ENCODE measurements at places on chromosomes 6 and 20.
A peak's percentile ranks its signal among the peaks of the same experiment; 100 is the strongest.

DNA sequence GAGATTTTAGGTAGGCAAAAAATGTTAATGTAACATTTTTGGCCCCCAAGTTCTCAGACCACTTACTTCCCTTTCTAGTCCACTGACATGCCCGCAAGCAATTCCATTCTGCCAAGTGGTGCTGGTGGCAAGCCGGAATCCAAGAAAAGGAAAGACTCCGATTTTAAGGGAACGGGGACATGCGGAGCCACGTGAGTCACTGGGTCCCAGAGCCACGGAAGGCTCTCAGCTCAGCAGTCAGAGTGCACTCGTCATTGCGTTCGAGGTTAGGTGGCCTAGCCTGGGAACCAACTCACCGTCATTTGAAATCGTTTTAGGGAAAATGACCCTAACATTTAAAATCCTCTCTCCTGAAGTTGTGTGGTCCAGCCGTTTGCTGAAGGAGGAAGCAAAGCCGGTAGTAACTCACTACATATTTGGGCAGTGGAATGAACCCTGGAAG is 711 bp upstream of the SIRT5 start:
- no peak for DNase-seq

- DNase-seq: no peak
Measured at GRCh38 chr6:7249946-7250643, 62.9 kb downstream of the SSR1 start.

DNA sequence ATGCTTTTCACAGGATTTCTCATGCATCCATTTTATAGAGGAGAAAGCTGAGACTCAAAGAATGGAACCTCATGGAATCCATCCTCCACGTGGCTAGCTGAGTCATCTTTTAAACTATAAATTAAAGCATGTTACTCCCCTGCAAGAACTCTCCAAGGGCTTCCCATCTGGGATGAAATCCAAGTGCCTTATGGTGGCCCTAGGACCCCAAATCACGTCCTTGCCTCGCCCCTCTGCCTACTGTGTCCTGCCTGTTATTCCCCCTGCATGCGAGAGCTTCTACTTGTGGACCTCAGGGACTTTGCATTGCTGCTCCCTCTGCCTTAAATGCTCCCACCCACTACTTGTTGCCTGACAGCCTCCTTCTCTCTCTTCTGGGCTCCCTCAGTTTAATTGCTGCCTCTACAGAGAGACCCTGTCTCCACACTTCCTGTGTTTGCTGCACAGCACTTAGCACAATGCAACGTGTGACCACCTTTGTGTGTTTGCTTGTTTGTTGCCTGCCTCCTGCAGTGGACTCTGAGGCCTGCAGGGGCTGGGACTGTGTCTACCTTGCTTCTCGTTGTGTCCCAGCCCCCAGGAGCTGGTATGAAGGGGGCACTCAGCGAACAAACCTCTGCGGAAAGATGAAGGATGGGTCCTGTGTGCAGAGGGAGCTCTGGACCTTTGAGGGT is 39.4 kb downstream of the TOX2 start:
- no peak for DNase-seq

DNA sequence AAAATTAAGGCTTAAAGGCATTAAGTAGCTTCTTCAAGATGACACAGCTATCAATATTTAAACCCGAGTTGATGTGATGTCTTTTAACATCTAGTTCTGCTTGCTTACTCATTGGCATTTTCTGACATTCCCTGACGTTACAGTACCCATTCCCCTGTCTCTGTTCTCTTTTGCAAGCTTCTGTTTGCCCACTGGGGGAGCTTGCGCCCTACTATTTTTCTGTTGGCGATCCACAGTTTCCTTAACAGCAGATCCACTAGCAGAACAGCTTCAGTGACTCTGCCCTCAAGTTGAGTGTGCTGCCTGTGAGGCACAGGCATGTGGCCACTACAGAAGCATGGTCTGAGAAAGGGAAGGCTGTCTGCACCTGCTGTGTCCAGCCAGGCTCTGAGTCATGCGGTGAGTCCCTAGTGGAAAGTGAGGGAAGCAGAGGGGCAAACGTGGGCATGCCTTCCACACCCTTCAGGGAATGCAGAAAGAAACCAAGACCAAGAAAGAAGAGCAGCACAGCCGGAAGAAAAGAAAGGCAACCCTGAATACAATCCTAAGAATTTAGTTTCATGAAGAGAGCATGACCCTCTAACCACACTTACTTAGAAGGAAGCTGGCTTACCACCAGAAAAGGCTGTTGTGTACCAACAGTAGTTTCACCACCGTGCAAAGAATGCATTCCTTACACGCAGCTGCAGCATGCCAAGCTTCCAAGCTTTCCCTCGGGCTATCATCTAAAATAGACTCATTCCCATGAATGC is 97.7 kb upstream of the VGLL2 start:
- DNase-seq: no peak

GRCh38 chr6:113190170-113190569 is 667.0 kb upstream of the MARCKS start:
- DNase-seq: no peak

- DNase-seq: no peak
Measured at GRCh38 chr20:17525132-17525531, 6.0 kb downstream of the BFSP1 start.

DNA sequence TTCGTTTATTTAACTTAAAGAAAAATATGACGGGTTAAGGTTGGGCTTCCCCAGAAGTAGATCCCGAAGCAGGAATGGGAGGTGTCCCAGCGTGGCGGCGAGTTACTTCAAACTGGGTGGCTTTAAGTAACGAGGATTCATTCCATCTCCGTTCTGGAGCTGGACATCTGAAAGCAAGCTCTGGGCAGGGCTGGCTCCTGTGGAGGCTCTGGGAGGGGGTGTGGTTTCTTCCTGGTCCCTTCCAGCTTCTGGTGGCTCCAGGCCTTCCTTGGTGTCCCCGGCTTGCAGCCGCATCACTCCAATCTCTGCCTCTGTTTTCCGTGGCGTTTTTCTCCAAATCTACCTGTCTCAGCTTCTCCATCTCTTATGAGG is 47.3 kb upstream of the BHLHE23 start:
- DNase-seq: no peak

DNA sequence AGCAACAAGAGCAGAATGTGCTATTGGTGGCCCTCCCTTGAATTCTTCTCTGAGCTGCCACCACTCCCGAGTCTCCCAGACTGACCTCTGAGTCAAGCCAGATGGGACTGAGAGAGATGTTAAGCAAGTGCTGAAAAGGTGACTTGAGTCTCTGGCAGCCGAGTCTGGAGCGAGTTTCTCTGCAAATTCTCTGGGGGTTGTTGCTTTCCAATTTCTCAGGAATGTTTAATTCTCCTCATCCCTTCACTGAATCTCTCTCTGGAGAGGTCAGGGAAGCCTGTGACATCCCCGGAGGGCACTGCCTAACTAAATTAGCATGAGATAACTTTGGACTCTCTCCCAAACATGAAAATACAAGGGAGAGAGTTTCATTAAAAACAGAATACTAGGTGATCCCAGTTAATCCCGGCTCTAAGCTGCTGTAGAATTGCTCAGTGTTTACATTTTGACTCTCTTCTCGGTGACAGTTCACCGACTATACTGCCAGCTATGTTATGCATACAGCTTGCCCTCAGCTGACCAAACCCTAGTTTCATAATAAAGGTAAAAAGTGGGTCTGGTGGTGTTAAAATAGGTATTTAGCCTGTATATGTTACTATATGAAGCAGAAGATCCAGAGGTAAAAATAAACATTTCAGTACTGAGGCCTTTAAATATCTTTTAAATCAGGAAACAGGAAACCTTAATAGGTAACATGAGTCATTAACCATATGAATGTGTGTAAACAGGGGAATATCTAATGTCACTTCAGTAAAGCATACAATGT is 157.9 kb downstream of the FOXC1 start:
- no peak for DNase-seq

- no peak for DNase-seq
Measured at GRCh38 chr20:59676126-59676850, 71.9 kb downstream of the PHACTR3 start.

GRCh38 chr20:60113024-60113724 is 155.0 kb downstream of the CDH26 start:
- DNase-seq: no peak

DNA sequence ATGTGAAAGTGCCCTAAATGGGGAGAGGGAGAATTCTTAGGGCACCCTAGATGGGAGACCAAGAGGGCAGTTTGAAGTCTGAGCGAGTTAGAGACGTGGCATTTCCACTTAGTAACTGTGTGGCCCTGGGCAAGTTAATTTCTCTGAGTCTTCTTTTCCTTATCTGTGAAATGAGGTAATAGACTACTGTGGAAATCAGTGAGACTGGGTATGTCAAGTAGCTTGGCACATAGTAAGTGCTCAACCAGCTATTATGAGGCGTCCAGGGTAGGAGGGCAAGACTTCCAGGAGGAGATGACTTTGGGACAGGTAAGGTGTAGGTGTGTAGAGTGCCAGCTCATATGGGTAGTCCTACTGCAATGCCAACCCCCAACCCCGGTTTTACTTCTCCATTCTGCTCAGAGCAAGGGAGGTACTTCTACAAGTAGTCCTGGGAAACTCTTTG is 770 bp downstream of the KIF3B start:
- no peak for DNase-seq

GRCh38 chr6:89321131-89321970 is 6.3 kb upstream of the GABRR2 start:
- no peak for DNase-seq

DNA sequence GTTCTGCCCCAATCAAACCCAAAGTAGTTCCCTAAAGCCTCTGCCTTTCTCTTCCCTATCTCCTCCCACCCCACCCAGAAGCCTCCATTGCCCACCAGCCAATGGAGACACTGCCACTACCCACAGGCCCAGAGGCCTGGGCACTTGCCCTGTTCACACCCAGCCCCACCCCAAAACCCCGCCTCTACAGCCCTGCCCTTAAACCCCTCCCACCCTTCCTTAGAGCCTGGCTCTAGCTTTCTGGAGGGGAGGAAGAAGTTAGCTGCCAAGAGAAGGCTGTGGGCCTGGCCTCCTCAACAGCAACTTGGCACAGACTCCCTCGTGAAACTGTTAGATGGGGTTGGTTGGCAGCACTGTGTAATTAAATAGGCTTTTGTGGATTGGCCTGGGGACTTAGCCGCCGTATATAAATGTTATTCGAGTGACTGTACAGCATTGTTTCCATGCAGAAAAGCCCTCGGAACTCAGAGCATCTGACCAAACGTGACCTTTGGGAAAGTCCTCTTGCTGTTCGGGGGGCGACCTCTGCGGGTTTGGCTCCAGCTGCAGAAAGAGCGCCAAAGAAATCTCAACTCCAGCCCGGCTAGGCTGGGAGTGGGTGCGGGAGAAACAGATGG is 31.4 kb downstream of the COL11A2 start:
- no peak for DNase-seq

DNA sequence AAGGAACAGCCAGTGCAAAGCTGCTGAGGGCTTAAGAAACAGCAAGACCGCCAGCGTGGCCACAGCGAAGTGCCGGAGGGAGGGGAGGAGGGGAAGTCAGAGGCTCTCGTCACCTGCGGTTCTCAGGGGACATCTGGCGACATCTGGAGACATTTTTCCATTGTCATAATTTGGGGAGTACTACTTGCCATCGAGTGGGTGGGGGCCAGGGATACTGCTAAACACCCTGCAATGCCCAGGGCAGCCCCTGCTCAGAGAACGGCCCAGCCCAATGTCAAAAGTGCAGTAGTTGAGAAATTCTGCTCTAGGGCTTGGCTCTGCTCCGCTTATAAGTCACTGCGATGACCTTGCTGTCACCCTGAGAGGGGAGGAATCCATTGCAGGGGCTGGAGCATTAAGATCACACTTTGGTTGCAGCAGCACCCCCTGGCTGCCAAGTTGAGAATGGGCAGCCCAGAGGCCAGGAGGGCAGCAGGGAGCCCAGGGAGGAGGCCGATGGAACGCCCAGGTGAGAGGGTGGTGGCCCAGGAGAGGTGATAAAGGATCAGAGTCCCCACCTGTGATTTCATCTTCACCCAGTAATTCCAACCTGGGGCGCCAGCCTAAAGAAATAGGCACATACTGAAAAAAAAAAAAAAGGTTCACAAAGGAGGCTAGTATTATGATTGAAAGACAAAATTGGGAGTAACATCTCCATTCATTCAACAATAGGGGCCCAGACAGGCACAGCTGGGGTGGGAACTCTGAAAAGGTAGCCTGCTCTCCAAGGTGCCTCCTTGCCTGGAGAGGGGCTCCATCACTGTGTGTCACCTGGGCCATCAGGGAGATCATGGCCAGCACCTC is 218.2 kb downstream of the BMP7 start:
- no peak for DNase-seq

DNA sequence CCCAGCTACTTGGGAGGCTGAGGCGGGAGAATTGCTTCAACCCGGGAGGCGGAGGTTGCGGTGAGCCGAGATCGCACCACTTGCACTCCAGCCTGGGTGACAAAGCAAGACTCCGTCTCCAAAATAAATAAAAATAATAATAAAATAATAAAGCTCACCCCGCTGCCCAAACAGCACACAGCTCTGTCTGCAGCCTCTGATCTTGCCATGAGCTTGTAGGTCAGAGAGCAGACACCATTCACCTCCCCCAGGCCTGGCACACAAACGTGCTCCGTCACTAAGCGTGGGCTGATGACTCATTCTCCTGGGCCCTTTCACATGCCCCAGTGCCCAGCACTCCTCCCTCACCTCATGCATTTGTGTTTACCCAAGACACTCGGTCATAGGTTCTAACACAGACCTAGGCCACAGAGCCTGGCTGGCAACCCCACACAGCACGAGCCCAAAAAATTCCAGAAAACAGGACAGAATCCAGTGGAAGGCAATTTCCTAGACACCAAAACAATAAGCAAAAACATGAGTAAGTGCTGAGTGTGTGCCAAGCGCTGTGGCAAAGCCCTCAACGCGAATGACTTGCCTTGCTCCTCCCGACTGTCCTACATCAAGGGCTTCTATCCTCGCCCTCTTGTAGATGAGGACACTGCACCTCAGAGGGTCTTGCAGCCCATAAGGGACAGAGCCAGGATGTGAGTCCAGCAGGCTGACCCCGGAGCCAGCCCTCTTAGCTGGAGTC is 18.0 kb downstream of the ATP9A start:
- peak; percentile 80 for DNase-seq

DNA sequence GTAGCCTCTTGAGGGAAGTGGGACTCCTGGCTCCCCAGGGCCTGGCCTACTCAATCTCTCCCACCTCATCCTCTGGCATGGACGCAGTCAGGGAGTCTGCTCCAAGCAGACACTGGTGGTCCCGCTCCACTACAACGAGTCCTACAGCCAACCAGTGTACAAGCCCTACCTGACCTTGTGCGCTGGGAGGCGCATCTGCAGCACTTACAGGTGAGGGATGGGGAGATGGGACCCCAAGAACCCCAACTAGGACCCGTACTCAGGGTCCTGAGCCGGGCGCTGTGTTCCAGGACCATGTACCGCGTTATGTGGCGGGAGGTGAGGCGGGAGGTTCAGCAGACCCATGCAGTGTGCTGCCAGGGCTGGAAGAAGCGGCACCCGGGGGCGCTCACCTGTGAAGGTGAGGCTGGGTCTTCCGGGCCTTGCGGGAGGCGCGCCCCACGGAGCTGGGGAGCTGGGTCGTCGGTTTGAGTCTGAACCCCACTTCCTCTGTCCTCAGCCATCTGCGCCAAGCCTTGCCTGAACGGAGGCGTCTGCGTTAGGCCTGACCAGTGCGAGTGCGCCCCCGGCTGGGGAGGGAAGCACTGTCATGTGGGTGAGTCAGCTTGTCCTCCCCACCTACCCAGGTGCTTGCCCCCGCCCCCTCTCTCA is 2.1 kb downstream of the EGFL8 start:
- peak; percentile 28 for DNase-seq

- no peak for DNase-seq
Measured at GRCh38 chr6:78487401-78487800, 379.9 kb upstream of the IRAK1BP1 start.

- no peak for DNase-seq
Measured at GRCh38 chr6:7910654-7911344, at the start of gene TXNDC5. Gene TXNDC5 (minus strand): TSS chr6:7910788. CDS start chr6:7910776, 12 bp downstream.
